ENCODE measurements at places on chromosomes 2 and 18. TPM values are rescaled to one million over a fixed set of nuclear protein-coding genes. Genes with fewer than 3 reads are reported as not detected.

DNA sequence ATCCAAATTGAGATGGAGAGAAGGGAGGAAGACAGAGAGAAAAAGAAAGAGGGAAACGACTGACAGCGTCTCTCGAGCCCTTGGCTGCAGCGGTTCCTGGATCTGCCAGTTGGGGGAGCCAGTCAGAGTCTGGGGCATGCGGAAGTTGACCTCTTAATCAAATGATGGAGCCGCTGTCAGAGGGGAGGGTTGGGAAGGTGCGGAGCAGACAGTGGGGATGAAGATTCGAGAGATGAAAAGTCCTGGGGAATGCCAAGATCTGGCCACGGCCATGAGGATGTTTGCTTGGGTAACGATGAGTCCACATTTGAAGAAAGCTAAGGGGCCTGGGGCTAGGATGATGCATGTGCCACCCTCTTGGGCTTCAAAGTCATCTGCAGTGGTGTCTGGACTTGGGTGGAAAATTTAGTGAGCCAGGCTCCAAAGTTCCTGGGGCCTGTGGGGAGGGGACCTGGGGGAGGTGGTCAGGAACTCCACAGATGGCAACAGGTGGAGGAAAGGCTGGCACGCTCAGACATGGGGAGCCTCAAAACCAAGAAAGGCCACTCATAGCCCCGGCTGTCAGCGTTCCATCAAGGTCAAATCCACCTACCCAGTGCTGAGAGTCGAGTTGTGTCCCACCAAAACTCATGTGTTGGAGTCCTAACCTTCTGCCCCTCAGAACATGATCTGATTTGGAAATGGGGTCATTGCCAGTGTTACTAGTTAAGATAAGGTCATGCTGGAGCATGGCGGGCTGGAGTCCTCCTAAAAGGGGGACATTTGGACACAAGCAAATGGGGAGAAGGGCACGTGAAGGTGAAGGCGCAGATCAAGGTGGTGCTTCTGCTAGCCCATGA lies 200.1 kb downstream of the NDUFA10 start:
- peak; percentile 62 for DNase-seq

DNA sequence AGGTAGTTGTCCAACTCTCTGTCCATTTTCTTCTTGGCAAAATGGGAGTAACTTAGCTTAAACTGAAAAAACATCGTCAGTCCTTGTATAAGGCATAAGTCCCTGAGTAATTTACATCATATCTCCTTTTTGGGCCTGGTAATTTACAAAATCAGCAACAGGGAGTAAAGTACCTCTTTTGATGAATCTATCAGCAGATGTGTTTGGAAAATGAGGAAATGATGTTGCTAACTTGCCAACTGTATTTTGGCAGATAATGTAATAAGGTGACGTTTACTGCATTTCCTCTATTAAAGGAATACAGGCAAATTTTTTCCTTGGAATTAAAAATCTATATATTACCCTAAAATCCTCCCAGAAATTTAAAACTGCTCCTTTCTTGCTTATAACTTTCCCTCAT lies 29.2 kb downstream of the ANKRD44 start:
- no peak for DNase-seq

DNA sequence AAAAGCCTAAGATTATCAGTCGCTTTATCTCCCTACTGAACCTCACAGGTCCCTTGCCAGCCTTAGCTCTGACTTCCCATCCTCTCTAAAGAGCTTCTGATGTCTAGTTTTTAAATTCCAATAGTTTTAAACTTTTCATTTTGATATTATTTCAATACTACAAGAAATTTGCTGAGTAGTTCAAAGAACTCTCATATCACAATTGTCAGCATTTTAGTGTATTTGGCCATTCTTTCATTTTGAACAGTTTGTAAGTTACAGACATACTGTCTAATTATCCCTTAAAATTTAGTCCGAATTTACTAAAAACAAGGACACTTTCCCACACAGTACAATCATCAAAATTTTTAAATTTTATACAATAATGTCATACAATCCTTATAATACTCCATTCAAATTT lies 666.8 kb upstream of the SETBP1 start:
- DNase-seq: no peak

Gene MYO3B
- total RNA-seq: 0.05 TPM

DNA sequence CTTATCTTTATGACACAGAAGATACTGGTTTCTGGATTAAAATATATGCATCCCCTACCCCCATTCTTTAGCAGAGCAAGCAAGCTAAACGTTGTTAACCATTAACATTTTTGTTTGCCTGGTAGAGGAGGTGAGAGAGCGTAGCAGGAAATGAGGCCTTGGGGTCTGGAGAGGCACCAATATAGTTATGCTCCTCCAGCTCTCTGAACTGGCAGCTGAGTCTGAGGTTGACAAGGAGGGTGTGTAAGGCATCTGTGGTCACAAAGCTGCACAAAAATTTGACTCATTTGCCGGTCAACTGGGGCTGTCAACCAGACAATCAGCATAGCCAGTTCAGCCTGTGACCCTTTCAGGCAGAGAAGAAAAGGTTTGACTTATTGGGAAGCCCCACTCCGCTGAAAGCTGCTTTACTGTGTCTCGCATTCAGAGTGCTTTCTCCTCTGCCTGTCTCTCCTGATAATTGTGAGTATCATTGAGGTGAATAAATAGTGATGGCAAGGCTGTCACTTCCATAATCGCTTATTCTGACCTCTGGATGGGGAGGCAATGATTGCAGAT lies 647.5 kb upstream of the SETBP1 start:
- DNase-seq: no peak

Gene SCYGR4
- total RNA-seq: not detected

- DNase-seq: no peak
Observed at GRCh38 chr2:210224941-210225672, at the start of gene ACADL. ACADL (minus strand) TSS chr2:210225447; CDS start chr2:210225263, 184 bp downstream.

Gene STAT4
- total RNA-seq: 37.8 TPM

- no peak for DNase-seq
Observed at GRCh38 chr2:119739580-119740255, 20.0 kb upstream of the PTPN4 start.

DNA sequence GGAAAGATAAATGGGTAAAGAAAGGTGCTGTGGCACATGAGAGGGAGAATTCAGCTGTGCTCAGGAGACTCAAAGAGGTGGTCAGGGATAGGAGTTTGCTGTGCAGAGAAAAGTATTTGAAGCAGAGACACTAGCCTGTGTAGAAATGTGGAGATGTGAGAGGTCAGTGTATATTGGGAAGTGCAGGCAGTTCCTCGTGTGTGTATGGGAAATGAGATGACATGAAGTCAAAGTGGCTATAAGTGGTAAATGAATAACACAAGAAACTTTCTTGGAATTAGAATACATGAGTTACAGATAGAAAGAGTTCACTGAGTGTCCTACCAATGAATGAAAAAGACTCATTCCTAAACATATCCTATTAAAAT lies 11.6 kb downstream of the MAP3K20 start:
- DNase-seq: no peak

Gene RPRM
- not detected for total RNA-seq

DNA sequence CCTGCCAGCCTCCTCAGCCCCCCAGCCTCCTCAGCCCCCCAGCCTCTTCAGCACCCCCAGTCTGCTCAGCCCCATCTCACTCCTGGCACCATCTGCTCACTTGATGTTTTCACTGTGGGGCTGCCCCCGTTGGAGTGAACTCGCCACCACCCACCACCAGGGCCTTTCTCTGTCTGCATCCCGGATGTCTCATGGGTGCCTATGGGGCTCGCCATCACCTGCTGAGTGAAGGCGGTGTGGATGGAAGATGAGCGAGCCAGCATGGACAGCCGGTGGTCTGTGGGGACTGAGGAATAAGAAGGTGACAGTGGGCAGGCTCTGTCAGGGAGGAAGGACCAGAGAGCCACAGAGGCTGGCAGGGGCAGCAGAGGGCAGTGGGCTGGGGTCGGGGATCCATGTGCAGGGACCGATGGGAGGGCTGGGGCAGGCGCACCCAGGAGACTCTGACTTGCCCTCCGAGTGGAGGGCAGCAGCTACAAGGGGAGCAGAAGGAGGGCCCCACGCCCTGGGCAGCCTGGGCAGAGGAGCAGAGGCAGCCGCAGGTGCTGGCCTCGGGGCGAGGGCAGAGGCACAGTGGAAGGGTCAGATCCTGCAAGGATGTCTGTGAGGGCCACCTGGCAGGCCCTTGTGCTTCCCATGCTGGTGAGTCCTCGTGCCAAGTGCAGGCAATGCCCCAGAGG lies 74.7 kb upstream of the ODC1 start:
- peak; percentile 47 for DNase-seq

- DNase-seq: no peak
Observed at GRCh38 chr2:200640901-200641300, 55.1 kb downstream of the AOX1 start.

Gene KLHL30
- total RNA-seq: 14.3 TPM

DNA sequence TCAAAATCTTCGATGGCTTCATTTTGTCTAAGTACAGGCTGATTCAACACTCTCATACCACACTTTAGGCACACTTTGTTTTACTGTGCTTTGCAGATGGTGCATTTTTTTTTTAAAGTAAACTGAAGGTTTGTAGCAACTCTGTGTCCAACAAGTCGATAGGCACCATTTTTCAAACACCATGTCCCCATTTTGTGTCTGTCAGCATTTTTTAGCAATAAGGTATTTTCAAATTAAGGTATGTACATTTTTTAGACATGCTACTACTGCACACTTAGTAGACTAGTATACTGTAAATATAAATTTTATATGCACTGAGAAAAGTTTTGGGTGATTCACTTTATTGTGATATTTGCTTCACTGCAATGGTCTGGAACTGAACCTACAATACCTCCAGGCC lies 44.4 kb downstream of the ORC4 start:
- DNase-seq: no peak

DNA sequence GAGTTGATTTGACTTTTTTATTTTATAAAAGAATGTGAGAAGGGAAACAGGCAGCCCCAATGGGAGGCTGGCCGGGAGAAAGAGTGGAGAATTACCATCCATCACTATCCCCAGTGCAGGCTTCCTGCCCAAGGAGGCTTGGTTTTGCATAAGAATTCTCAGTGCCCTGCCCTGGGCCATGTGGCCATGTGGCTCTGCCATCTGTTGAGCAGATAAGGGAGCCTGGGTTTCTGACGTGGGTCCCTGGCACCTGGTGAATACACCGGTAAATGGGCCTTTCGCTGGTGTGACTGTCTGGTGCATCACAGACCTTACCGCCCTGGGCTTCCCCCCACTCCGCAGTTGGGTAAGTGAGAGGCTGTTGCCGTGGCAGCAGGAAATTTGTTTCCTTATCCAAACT lies 54.5 kb upstream of the TMEM163 start:
- no peak for DNase-seq

DNA sequence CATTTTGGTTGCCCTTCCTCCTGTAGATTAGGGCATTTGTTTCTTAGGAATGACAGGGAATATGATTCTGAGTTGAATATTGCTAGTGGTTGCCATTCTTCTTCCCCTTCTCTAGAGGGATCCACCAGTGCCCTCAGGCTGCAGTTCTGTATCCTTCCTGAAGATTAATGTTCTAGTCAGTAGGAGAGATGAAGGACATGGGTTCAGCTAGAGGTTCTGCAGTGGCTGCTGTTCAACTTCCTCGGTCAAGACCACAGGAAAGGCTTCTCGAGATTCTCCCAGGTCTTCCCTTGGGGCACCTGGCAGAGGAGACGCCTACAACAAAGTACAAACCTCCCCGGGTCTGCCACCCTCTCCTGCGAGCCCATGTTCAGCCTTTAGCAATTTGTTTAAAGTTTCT lies 325.5 kb downstream of the AFF3 start:
- DNase-seq: no peak

DNA sequence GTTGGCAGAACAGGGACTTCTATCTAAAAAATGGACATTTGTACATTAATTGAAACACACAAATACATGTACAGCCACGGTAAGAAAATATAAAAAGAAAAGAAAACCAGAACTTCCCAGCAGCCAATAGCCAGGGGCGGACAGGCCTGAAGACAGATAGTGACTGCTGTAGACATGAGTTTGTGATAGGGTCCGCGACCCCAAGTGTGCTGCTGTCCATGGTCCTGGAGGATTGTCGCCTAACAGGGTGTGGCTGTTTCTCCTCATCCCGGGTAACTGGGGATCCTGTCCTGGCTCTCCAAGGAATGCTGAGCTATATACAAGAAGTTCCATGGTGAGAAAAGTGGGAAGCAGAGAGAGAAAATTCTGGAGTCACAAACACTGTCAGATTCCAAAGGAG lies 266.5 kb upstream of the SALL3 start:
- no peak for DNase-seq

Gene NAT8
- not detected for total RNA-seq

Gene LPIN1
- 27.8 TPM for total RNA-seq

- DNase-seq: no peak
Observed at GRCh38 chr2:172446474-172447063, 19.2 kb downstream of the ITGA6 start.

DNA sequence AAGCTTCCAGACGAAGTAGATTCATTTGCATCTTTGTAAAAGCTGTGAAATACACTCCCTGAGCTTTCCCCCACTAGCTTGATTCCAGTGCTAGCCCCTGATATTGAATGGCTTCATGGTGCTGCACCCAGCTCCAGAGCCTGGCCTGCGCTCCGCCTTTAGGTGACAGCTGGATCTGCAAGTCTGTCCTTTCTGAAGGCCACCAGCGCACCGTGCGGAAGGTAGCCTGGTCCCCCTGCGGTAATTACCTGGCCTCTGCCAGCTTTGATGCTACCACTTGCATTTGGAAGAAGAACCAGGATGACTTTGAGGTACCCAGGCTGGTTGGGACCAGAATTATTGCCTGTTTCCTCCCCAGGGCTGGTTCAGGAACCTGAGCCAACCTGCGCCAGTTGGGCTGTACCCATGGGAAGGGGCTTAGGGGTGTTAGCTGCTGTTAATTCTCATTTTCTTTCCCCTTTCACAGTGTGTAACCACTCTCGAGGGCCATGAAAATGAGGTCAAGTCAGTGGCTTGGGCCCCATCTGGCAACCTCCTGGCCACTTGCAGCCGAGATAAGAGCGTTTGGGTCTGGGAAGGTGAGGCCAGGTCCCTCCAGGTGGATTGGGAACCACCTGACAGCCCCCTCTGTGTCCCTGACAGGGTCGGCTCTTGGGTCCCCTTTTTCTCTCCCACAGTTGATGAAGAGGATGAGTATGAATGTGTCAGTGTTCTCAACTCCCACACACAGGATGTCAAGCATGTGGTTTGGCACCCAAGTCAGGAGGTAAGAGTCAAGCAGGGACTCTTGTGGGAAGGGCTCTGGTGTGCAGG lies 1.3 kb downstream of the CIAO1 start:
- no peak for DNase-seq

Gene OSBPL6
- total RNA-seq: 5.5 TPM

Gene C2orf76
- 11.7 TPM for total RNA-seq

GRCh38 chr2:145691659-145692058 lies 1171.7 kb upstream of the ZEB2 start:
- DNase-seq: no peak

Gene CENPA
- not detected for total RNA-seq

- no peak for DNase-seq
Observed at GRCh38 chr2:155412598-155412997, 714.1 kb downstream of the KCNJ3 start.
